ENCODE measurements at places on chromosomes 16 and 17.

DNA sequence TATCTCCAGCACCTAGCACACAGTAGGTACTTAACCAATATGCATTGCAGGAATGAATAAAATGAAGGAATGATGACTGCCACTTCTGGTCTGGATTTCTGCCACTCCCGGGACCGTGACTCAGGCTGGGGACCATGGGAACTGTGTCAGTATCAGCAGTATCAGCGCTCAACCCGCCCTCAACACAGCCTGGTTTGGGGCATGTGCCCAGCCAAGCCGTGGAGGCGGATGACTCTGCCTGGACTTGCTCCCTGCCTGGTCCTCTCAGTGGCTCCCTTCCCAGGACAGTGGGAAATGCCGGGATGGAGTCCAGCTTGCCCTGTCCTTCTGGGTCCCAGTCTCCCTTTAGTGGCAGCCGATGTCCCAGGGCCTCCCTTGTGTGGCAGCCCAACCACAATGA is 55.1 kb downstream of the SRCIN1 start:
- no peak for DNase-seq

DNA sequence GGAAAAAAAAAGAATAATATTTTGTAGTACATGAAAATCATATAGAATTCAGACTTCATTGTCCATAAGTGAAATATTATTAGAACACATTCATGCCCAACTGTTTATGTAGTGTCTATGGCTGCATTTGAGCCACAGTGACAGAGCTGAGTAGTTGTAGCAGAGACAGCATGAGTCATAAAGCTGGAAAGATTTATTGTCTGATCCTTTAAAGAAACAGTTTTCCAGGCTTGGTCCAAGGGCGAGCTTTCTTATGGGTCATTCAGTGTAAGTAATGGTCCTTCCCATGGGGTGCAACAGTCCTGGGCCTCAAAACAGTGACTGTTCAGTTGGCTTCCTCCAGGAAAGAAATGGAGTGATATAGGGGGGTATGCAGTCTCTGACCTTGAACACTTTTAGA is 260.2 kb downstream of the HS3ST4 start:
- no peak for DNase-seq

- DNase-seq, result peak; percentile 18
Measured at GRCh38 chr16:75064403-75065148, 52.0 kb downstream of the LDHD start.

- DNase-seq, result no peak
Measured at GRCh38 chr16:1998852-1999801, 9.4 kb downstream of the SYNGR3 start.

GRCh38 chr16:85372627-85373372 is 240.3 kb upstream of the GSE1 start:
- DNase-seq, result no peak

DNA sequence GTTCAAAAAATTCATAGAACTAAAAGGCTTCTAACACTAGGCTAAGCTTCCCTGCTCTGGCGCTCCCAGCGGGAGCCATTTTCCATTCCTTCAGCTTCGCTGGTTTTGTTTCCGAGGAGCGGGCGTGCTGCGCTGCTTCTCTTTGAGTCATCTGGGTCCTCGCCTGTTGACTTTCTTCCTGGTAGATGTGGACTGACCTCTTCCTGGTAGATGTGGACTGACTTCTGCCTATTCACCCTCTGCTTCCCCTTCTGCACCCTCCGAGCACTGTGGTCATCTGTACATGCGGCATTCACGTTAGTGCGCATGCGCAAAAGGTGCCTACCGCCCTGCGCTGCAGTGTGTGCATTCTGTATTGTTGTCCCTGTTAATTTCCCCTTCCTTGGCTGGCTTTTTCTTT is 40.8 kb upstream of the SEC14L1 start:
- peak; percentile 27 for DNase-seq

DNA sequence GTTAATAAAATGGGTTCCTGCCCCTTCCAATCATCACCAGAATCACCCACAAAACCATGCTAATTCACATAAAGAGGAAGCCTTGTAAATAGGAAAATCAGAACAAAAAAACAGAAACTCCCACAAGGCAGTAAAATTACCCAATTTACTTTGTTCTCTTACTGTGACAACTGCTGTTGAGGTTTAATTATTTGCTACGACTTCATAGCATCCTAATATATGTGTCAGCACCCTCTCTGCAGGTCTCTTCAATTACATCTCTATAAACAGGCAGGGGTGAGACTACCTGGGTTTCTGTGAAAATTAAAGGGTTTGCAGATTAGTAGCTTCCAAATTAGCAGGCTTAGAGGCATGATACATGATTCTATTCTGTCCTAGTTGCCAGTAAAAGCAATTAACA is 2.7 kb downstream of the WDR59 start:
- DNase-seq, result no peak

DNA sequence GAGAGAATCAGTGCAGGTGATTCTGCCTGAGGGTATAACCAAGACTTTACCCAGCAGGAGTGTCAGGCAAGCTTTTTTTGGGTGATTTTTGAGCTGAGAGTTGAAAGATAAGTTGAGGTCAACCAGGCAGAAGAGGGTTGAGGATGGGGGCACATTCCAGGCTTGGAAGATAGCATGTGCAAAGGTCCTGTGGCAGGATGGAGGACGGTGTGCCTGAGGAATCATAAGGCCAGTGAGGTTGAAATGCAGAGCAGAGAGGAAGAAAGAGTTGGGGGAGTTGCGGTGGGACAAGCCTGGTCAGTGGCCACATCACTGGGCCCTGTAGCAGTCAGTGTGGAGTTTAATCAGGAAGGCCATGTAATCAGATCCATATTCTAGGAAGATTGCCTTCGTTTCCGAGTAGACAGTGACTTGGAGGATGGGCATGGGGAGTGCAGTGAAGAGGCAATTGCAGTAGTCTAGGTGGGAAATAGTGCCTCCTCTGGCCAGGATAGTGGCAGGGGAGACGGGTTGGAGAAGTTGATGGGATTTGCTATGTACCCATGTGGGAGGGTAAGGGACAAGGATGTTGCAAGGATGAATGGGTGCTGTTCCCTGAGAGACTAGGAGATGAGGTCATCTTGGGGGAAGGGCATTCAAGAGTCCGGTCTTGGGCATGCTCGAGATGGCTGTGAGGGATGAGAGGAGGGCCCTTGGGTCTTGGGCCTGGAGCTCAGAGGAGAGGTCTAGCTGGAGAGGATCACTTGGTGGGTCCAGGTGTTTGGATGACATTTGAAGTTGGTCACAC is 3.9 kb downstream of the PLEKHG4 start:
- no peak for DNase-seq

GRCh38 chr17:7308625-7309433 is 1.4 kb downstream of the EIF5A start:
- peak; percentile 96 for DNase-seq

DNA sequence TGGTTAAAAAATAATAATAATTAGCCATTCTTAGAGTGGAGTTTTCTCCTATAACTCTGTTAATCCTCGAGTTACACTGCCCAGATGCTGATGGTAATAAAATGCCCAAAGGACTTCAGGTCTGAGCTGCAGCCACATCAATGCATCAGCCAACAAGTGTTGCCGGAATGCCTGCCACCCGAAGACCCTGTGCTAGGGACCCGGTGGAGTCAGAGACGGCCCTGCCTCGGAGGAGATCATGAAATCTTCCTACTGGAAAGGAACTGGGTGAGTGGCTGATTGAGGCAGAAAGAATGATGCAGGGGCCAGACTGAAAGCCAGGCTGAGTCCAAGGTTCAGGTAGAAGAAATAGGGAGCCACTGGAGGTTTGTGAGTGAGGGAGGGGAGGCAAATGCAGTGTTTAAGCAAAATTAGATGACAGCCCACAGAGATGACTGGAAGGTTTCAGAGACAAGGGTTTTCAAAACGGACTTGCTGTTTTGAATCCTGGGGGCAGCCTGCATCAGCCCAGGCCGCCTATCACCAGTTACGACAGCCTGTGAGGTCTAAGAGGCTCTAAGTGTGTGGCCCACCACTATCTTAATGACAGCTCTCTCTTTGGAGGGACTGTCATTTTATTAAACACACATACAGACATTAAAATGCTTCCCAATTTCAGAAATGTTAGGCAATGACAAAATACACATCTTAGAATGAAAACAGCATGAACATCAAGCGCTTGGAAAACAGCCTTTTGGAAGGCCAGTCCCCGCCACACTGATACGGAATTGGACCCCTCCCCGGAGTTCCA is 100.0 kb downstream of the ZNF423 start:
- no peak for DNase-seq

DNA sequence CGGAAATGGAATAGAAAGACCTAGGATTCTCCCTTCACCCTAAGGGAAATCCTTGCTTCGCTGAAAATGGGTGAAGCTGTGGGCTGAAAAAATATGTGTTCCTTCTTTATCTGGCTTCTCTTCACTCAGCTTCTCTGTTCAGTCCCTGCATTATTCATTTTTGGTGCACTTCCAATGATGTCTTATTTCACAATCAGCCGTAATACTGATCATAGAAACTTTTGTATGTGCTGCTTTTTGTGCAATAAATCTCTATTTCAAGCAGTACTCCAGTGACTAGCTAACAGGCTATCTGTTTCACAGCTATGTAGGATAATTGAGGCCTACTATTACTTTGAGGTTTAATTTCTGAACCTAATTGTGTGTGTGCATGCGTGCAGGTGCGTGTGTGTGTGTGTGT is 144.6 kb downstream of the FOXL1 start:
- no peak for DNase-seq

- DNase-seq, result no peak
Measured at GRCh38 chr17:75288770-75289114, 491 bp downstream of the SLC25A19 start.

GRCh38 chr17:4214157-4214556 is 49.6 kb downstream of the ANKFY1 start:
- DNase-seq, result no peak

- DNase-seq, result no peak
Measured at GRCh38 chr17:53100126-53100525, 722.6 kb upstream of the KIF2B start.

GRCh38 chr16:50878536-50878935 is 136.7 kb downstream of the CYLD start:
- no peak for DNase-seq

DNA sequence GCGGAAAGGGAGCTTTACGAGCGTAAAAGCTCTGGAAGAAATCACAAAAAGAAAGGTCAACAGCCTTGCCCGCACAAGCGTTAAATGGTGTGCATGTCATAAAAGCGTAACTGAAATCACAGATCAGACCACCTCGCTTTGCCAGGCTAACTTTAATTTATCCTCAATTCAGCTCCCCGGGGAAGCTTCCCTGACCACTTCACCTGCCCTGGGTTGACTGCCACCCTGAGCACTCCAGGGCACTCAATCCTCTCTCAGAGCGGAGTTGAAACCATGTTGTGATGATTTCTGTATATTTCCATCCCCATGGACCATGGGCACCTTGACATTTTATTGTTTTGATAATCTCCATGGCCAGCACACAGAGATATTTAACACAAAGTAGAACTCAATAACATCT is 16.1 kb upstream of the NAGS start:
- DNase-seq, result no peak

Data from CD4-positive, alpha-beta T cell treated with Interleukin-21 for 1 hour (primary cell).